RWPE2 (cell line): ENCODE measurements at places on chromosomes 2 and 18.

GRCh38 chr18:60554967-60555366, 182.4 kb upstream of the MC4R start:
- no peak for DNase-seq

GRCh38 chr2:222673883-222674282, 2.4 kb downstream of the MOGAT1 start:
- no peak for DNase-seq

DNA sequence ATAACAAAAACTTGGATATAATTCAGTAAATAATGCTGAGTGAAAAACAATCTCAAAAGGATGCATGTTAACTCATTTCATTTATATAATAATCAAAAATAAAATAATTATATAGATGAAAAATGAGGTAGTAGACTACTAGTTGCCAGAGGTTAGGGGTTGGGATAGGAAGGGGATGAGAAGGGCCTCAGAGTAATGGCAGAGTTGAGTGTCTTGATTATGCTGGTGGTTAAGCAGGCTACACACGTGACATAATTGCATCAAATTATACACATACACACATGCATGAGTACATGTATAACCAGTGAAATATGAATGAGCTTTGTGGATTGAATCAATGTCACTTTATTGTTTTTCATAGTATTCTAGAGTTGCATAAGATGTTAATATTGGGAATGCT, 201.0 kb downstream of the RIT2 start:
- no peak for DNase-seq

DNA sequence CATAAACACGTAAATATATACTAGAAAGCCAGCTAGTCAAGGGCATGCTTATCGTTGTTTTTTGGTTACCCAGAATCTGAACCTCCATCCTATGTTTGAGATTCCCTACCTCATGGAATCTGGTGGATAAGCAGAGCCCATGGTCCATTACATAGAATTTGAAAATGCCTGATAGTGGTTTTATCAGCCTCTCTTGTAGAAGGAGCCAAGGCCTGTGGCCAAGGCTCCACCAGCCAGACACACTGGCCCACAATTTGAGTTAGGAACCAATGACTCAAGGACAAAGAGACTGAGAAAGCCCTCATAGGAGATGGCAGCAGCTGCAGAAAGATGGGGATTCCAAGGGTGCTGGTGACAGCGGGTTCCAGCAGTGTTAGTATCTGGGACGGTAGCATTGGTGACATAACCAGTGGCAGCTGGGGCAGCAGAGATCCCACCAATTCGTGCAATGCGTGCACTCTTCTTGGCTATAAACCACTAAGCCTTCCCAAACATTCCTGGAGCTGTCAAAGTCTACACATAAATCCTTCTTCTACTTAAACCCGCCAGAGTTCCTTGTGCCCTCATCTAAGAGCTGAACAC, 51.2 kb upstream of the RMDN2 start:
- DNase-seq: no peak

GRCh38 chr2:46984040-46984439, 68.4 kb upstream of the MCFD2 start:
- DNase-seq: no peak
